Esophagus squamous epithelium (tissue), 5 donors: ENCODE measurements at places on chromosomes 5 and 9.

GRCh38 chr9:34546102-34546833 is 23.5 kb upstream of the ENHO start:
- no peak for DNase-seq

GRCh38 chr9:111064160-111064837 is 26.0 kb upstream of the LPAR1 start:
- DNase-seq = no peak

- no peak for DNase-seq
Measured at GRCh38 chr5:132012371-132013005, 1.0 kb upstream of the ACSL6 start.

GRCh38 chr9:78909566-78909965 is 612.6 kb downstream of the PSAT1 start:
- no peak for DNase-seq

GRCh38 chr5:12777342-12777741 is 873.1 kb upstream of the CTNND2 start:
- DNase-seq = no peak

DNA sequence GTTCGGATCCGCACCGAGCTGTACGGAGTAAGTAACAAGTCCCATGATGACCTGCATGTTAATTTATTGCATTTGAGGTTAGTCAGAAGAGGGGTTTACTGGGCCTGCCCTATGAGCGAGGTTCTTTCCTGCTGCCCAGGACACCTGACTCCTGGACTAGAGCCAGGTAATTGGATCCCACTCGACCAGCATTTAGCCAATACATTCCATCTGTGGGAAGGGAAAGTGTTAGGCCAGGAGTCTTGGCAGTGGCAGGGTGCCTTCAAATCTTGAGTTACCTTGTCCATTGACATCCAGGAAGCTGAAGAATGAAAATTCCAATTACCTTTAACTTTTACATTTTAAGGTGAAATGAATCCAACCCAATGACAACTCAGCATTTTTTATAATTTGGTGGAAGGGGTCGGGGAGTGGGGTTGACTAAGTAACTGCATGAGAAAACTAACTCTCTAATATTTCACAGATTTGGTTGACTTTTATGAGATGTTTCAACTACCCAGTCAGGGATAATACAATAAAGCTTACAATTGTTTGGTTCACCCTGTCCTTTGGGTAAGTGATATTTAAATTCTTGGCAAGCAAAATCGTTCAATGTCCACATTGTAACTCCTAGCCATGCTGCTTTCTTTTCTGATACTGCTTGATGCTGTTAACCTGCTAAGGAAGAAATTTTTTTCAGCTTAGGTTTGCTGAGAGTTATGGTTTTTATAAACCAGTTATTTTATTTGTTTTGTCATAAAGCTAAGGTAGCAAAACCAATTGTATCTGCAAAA is 111.6 kb upstream of the IQGAP2 start:
- no peak for DNase-seq

DNA sequence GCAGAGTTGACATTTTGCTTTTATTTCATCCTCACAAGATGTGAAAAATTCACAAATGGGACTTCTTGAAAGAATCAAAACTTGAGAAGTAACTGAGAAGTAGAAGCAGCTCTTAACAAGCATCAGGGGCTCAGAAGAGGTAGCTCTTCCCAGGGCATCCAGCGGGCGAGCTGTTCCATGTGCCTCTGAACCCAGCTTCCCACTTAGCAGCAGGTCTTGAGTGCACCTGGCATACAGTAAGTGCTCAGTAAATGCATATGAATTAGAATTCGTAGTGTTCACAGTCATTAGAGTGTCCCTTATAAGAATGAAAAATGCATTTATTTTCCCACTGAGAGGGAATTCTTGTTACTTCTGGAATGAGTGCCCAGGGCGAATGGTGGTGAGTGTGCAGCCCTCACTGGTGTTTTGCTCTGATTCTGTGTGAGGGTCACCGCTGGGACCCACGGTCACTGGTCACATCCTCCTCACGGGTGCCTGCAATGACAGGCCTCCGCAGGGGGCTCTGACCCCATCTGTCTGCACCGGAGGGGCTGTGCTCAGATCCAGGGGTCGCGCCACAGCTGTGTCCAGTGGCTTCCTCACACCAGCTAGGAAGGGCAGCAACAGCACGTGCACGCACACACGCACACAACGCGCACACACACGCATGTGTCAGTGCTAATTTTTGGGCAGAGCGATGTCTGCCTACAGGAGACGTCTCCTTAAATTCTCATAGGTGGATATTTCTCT is 26.9 kb downstream of the EXOC3 start:
- DNase-seq = no peak

- DNase-seq = no peak
Measured at GRCh38 chr5:159218595-159219023, 9.3 kb upstream of the RNF145 start.

DNA sequence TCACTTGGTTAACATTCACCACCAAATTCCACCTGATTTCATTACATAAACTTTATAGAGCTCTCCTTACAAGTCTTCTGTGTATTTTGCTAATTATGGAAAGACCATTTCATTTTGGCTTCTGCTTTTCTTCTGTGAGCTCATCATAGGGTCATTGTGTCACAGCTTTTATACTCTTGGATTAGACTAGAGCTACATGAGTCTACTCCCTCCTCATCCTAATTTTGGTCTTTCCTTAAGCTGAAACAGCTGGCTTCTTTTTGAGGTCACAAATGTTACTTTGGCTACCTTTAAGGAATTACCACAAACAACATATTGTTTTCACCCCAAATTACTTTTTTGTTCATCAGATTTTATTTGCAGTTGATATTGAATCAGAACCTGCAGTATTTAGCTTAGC is 103.0 kb downstream of the NPR3 start:
- DNase-seq = no peak

GRCh38 chr5:115599502-115599901 is 2.8 kb downstream of the TICAM2 start:
- no peak for DNase-seq

DNA sequence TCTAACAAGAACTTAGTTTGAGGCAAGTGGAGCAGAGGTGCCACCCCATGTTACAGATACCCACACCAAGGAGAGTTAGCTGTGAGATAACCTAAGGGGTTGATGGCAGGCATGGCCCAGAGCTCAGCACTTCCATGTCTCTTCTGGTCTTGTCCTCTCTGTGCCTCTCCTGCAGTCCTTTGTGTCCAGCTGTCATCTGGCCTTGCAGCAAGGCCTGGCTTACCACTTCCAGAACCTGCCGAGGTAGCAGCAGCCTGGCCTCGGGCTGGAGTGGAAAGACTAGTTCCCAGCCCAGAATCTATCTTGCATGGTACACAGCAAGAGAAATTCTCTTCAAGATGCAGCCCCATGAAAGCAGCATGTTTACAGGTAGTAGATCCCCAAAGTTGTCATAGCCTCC is 41.5 kb downstream of the PIP5K1B start:
- no peak for DNase-seq
